Left colon (tissue), 2 donors: ENCODE measurements at places on chromosomes 2 and 18.

DNA sequence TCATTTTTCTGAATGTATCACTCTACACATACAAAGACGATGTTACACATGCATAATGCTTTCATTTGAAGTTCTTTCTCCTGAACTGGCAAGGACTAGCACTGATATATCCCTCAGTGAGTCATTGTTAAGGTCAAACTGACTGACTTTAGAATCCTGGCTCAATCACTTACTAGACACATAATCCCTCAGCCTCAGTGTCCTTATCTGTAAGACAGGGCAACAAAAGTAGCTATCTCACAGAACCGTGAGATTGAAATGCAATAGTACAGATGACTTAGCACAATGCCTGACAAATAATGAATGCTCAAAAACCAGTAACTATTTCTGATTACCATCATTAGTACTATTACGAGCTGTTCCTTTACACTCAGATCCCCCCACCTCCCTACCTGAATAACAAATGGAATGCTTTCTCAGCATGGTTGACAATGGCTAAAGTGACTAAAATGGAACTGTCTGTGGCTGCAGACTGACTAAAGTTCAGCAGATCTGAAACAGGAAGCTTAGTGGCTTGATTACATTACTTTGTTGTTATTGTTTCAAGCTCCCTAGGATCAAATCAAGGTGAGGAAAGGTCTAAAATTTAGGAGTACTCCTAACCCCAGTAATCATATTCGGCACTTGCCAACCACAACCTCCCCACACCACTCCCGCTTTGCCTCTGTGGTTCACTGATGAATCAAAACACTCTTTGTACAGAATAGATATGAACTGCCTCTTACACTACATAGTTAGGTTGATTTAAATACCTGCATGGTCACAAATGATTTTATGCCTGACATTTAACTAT, 35.8 kb upstream of the CACNB4 start:
- no peak for DNase-seq

DNA sequence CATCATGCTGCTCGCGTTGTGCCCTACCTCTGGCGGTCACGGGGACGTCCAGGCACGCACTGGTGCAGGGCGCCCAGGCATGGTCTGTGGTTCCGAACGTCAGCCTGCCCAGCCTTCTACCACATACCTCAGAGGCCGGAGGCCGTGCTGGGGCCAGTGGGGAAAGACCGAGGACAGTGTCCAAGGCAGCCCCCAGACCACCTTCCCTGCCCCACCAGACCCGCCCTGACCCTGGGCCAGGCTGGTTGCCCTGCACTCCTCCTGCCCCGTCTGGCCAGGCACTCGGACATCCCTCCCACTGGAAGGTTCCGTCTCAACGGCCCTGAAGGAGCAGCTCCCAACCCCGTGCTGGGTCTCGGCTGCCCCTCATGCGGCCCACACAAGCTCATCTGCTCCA, 32.8 kb downstream of the SLC66A2 start:
- DNase-seq, result peak; percentile 3

DNA sequence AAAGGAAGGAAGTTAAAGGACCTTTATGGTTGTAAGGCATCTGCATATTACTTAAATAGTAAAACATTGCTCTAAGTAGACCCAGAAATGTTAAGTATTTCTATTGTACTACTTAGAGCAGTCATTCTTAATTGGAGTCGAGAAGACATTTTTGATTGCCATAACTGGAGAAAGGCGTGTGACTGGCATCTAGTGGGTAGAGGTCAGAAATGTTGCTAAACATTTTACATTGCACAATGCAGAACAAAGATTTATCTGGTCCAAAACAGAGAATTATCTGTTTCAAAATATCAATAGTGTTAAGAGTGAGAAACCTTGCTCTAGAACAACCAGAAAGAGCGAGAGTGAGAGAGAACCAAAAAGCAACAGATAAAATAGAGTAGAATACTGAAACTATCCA, 23.3 kb upstream of the ROCK1 start:
- DNase-seq, result no peak

GRCh38 chr2:13581471-13581870, 864.7 kb downstream of the TRIB2 start:
- no peak for DNase-seq

DNA sequence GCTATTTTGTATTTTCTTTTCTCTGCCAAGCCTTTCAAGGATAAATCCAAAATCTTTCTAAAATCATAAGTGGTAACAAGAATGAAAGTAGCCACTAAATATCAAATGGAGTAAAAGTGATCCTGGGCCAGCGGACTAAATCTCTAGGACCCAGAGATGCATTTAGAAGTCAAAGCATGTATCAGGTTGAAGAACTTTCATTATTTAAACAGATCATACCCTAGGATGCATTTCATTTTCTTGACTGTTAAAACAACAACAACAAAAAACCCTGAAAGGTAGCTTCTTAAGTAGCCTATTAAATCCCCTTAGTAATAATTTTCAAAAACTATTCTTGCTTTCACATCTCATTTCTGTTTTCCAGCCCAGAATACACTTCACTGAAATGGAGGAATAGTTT, 4.8 kb upstream of the POU3F3 start:
- DNase-seq, result no peak

GRCh38 chr2:45706033-45706432, 54.6 kb downstream of the PRKCE start:
- no peak for DNase-seq

DNA sequence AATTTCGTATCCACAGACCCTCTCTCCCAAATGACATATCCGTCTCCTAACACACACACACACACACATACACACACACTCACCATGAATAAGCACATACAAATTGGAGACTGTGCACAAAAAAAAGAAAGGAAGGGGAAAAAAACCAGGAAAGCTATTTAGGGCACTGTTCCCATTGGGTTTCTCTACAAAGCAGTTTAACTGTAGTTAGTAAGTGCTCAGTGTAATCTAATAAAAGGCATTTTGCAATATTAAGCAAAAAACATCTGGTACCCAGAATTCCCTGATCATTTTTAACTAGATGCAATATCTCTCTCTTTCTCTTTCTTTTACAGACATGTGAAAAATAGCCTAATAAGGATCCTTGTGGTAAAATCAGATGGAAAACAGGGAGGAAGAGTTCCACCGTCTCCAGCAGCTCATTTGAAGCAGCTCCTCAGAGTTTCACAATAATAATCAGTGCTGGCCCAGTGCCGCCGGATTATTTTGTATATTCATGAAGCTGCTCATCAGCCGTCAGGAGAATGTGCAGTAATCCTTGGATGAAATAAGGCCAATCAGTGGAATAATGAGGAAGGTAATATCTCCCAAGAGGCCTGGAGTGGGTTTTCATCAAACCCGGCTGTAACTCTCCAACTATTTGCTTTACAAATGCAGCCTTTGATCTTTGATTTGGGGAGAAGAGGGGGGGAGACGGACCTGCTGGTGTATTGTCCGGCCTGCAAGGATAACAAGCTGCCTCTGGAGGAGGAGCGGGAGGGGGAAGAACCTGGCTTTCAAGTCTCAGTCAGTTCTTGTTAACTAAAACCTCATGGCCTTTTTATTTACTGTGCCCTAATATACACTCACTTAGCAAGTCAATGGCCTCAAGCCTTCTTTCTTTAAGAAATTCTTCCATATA, 227.6 kb upstream of the SMIM21 start:
- DNase-seq, result no peak

DNA sequence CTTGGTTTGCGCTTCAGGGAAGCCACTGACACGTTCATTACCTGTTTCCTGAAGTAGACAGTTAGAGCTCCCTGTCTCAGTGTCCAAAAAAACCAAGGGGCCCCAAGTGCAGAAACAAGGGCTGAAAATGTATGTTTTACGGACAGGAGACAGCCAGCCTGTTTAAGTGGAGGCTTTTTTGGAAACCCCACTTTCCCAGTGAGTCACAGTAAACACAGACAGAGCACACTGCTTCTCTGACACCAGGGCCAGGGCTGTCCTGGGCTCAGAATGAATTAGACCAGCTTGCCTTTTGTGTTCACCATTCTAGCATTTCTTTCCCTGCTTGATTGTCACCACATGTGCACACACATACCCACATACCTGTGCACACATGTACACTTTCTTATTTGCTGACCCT, 128.6 kb downstream of the SH3RF3 start:
- no peak for DNase-seq

DNA sequence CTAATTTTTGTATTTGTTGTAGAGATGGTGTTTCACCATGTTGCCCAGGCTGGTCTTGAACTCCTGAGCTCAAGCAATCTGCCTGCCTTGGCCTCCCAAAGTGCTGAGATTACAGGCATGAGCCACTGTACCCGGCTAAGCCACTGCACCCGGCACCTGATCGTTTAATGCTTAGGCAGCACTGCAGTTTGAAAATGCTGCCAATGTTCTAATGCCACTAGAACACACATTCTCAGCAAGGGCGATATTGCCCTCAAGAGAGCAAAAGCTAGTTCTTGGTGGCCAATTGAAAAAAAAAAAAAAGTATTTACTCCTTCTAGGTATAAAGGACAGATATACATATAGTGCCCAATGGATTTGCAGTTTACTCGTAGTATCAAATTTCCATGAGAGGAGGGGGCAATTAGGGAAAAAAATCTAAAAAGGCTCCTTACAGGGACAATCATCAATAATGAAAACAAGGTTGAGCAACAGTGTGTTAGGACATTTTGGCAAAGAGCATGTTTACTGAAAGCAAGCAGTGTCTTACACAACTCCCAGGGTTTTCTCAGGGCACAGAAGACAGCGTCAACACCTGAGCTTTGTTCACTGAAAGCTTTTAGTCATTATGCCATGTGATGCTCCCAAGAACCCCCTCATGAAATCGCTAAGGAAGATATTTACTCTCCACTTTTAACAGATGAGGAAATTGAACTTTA, 199.9 kb upstream of the PKDCC start:
- no peak for DNase-seq

- no peak for DNase-seq
Observed at GRCh38 chr2:58899692-58900091, 658.6 kb upstream of the FANCL start.

GRCh38 chr2:134670955-134671354, 47.8 kb downstream of the TMEM163 start:
- no peak for DNase-seq

- DNase-seq, result no peak
Observed at GRCh38 chr2:157523270-157524247, 79.7 kb upstream of the CYTIP start.

GRCh38 chr18:80191907-80192652, 55.2 kb downstream of the PARD6G start:
- DNase-seq, result no peak

- no peak for DNase-seq
Observed at GRCh38 chr2:155062250-155062921, 363.9 kb downstream of the KCNJ3 start.

- no peak for DNase-seq
Observed at GRCh38 chr2:75173740-75174139, 25.6 kb downstream of the TACR1 start.
